ENCODE measurements at places on chromosomes 11 and 22. TPM values are rescaled to one million over a fixed set of nuclear protein-coding genes. Genes with fewer than 3 reads are reported as not detected.

OR56A1 gene
- total RNA-seq: not detected

MRGPRX3 gene
- total RNA-seq: not detected

NPAS4 gene
- 1.3 TPM for total RNA-seq

SCUBE2 gene
- not detected for total RNA-seq

AMPD3 gene
- 0.75 TPM for total RNA-seq

CDKN1C gene
- total RNA-seq: 15.0 TPM

EFCAB6 gene
- total RNA-seq: 0.50 TPM

RIMBP3B gene
- total RNA-seq: 0.89 TPM

ARHGAP20 gene
- 2.2 TPM for total RNA-seq

BIK gene
- total RNA-seq: 1.4 TPM

RAB1B gene
- 290 TPM for total RNA-seq

KRTAP5-3 gene
- total RNA-seq: not detected

TMEM45B gene
- total RNA-seq: not detected

HEPN1 gene
- not detected for total RNA-seq

AAMDC gene
- 52.8 TPM for total RNA-seq

KCNK4 gene
- 0.31 TPM for total RNA-seq

ZNRD2 gene
- 109 TPM for total RNA-seq

GCAT gene
- 60.9 TPM for total RNA-seq

CYB5R2 gene
- total RNA-seq: 0.60 TPM

SCGB1D1 gene
- not detected for total RNA-seq

HPX gene
- total RNA-seq: not detected

BRMS1 gene
- 170 TPM for total RNA-seq

FERMT3 gene
- not detected for total RNA-seq

- no peaks in the 10 kb centered on the region for H3K4me1 ChIP-seq
- DNase-seq: no peak
- no peaks in the 10 kb centered on the region for H3K27me3 ChIP-seq
- no peak overlapping the region for H3K4me3 ChIP-seq
- H3K36me3 ChIP-seq: peaks cover 96% of the 10 kb centered on the region
Measured at GRCh38 chr11:3041699-3042441, 15.4 kb downstream of the CARS1 start.

- no peaks in the 10 kb centered on the region for H3K27me3 ChIP-seq
- no peak overlapping the region for H3K27ac ChIP-seq
- no peak for DNase-seq
- peaks cover 4% of the 10 kb centered on the region for H3K36me3 ChIP-seq
Measured at GRCh38 chr22:46033256-46034200, 56.6 kb upstream of the WNT7B start.

DNA sequence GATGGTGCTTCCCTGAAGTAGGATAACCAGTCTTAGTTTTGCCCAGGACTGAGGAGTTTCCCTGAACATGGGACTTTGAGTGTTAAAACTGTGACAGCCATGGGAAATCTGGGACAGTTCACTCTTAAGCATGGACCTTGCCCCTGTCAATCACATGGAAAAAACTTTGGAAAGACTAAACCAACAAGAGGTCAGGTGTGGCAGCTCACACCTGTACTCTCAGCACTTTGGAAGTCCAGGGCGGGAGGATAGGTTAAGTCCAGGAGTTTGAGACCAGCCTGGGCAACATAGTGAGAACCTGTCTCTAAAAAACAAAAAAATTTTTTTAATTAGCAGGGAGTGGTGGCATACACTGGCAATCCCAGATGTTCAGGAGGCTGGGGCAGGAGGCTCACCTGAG is 3.3 kb upstream of the AMBRA1 start:
- DNase-seq: no peak
- no peak overlapping the region for H3K4me3 ChIP-seq
- H3K27ac ChIP-seq: no peak overlapping the region

- no peaks in the 10 kb centered on the region for H3K36me3 ChIP-seq
- no peaks in the 10 kb centered on the region for H3K27me3 ChIP-seq
- peaks cover 22% of the 10 kb centered on the region for H3K4me1 ChIP-seq
Measured at GRCh38 chr11:130580891-130581492, 132.5 kb downstream of the ADAMTS15 start.

GRCh38 chr11:33256031-33256812 is 959 bp upstream of the HIPK3 start:
- peaks cover 25% of the 10 kb centered on the region for H3K4me1 ChIP-seq
- DNase-seq: peak; percentile 21
- H3K4me3 ChIP-seq: peak overlapping the region; percentile 91
- H3K36me3 ChIP-seq: peaks cover 11% of the 10 kb centered on the region

DNA sequence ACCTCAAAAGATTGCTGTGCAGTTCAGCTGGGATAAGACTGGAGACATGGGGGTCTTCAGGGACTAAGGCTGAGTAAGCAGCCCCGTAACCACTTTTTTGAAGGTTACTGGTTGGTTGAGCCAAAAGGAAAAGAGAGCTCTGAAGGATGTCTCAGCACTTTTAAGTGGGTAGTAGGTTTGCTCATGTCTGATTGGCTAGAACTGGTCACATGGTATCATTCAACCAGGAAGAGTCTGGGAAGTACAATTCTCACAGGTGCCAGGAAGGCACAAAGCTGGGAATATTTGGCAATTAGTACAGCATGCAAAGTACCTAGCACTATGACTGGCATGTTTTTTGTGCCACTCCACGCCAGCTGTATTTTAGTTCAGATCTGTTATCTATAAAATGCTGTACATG is 58.1 kb downstream of the SNX19 start:
- H3K36me3 ChIP-seq: no peaks in the 10 kb centered on the region
- no peaks in the 10 kb centered on the region for H3K4me1 ChIP-seq
- H3K27ac ChIP-seq: no peak overlapping the region
- DNase-seq: no peak
- no peak overlapping the region for H3K4me3 ChIP-seq
- no peaks in the 10 kb centered on the region for H3K27me3 ChIP-seq

- no peak overlapping the region for H3K27ac ChIP-seq
- no peak overlapping the region for H3K4me3 ChIP-seq
- no peaks in the 10 kb centered on the region for H3K27me3 ChIP-seq
- no peak for DNase-seq
- peaks cover 36% of the 10 kb centered on the region for H3K4me1 ChIP-seq
Measured at GRCh38 chr11:3867209-3868091, 12.0 kb downstream of the STIM1 start.

- no peak for DNase-seq
- no peak overlapping the region for H3K27ac ChIP-seq
- no peak overlapping the region for H3K4me3 ChIP-seq
- H3K27me3 ChIP-seq: no peaks in the 10 kb centered on the region
Measured at GRCh38 chr11:115067471-115067870, 389.1 kb downstream of the NXPE2 start.

GRCh38 chr22:20523086-20523983 is 15.9 kb downstream of the MED15 start:
- no peak overlapping the region for H3K27ac ChIP-seq
- peaks cover 57% of the 10 kb centered on the region for H3K4me1 ChIP-seq
- H3K4me3 ChIP-seq: no peak overlapping the region
- H3K27me3 ChIP-seq: no peaks in the 10 kb centered on the region
- peaks cover 68% of the 10 kb centered on the region for H3K36me3 ChIP-seq

GRCh38 chr22:32544953-32545558 is 70.4 kb downstream of the FBXO7 start:
- H3K27me3 ChIP-seq: no peaks in the 10 kb centered on the region
- H3K27ac ChIP-seq: peak overlapping the region; percentile 78
- H3K36me3 ChIP-seq: no peaks in the 10 kb centered on the region

- peak; percentile 80 for DNase-seq
- H3K4me1 ChIP-seq: peaks cover 77% of the 10 kb centered on the region
- H3K27ac ChIP-seq: peak overlapping the region; percentile 85
- peaks cover 60% of the 10 kb centered on the region for H3K36me3 ChIP-seq
- no peaks in the 10 kb centered on the region for H3K27me3 ChIP-seq
Measured at GRCh38 chr11:12769834-12770345, 95.7 kb downstream of the TEAD1 start.

- H3K27me3 ChIP-seq: no peaks in the 10 kb centered on the region
- no peak for DNase-seq
- no peak overlapping the region for H3K4me3 ChIP-seq
- H3K27ac ChIP-seq: no peak overlapping the region
- H3K4me1 ChIP-seq: no peaks in the 10 kb centered on the region
Measured at GRCh38 chr11:91768783-91769182, 455.8 kb upstream of the FAT3 start.

DNA sequence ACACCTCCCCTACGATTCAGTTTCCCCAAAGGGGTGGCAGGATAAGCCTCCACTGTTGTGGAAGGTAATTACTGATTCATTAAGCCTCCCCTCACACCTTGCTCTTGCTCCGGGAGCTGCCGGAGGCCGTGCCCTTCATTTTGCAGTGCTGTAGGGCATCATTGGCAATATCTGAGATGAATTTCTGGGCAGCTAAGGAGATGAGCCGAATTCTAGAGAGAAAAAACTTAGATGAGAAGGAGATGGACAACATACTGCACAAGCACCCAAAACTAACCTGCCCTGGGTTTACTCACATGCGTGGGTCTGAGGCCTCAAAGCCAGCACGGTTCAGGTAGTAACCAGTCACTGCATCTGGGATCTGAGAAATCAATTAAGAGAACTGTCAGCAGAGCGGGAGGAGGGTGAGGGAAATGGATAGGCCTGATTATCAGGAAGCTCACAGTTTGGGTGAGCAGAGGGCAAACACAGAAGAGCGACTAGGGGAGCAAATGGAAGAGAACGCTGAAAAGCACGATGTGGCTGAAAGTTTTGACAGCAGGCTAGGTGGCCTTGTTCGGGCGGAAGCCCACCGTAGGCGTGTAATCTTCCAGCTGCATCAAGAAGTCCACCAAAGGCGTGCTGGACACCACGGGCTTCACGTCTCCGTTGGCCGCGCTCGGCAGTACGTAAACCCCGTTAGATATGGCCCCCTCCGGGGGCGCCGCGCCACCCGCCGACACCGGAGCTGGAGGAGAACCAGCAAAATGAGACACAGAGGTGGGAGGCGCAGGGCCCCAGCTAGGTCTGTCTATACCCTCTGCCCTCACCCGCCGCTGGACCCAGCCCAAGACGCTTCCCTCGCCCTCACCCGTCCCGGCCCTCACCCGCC is 689 bp downstream of the TAF10 start:
- DNase-seq: peak; percentile 11
- H3K27ac ChIP-seq: peak overlapping the region; percentile 73
- H3K36me3 ChIP-seq: peaks cover 53% of the 10 kb centered on the region
- peak overlapping the region; percentile 71 for H3K4me3 ChIP-seq
- no peaks in the 10 kb centered on the region for H3K27me3 ChIP-seq

DNA sequence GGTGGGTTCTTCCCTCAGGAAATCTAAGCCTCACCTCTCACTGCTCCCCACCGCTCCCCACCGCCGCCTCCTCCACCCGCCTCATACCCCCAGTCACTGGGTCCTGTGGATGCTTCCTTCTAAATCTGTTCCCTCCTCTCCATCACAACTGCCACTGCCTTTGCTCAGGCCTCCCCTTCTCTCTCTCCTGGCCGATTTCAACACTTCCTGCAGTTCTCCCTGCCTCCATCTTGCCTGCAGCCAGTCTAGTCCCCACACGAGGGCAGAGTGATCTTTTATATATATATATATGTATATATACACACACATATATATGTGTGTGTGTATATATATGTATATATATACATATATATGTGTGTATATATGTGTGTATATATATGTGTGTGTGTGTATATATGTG is 27.8 kb downstream of the CREB3L1 start:
- H3K27me3 ChIP-seq: no peaks in the 10 kb centered on the region
- H3K4me3 ChIP-seq: no peak overlapping the region
- DNase-seq: no peak
- H3K4me1 ChIP-seq: peaks cover 10% of the 10 kb centered on the region
- H3K36me3 ChIP-seq: peaks cover 82% of the 10 kb centered on the region

- no peak overlapping the region for H3K4me3 ChIP-seq
- DNase-seq: no peak
- H3K27ac ChIP-seq: no peak overlapping the region
- H3K4me1 ChIP-seq: no peaks in the 10 kb centered on the region
- no peaks in the 10 kb centered on the region for H3K27me3 ChIP-seq
Measured at GRCh38 chr11:8426076-8426475, 162.4 kb upstream of the LMO1 start.

- no peaks in the 10 kb centered on the region for H3K4me1 ChIP-seq
- no peaks in the 10 kb centered on the region for H3K36me3 ChIP-seq
- H3K27me3 ChIP-seq: no peaks in the 10 kb centered on the region
Measured at GRCh38 chr11:117668321-117668751, 128.7 kb downstream of the DSCAML1 start.

- H3K36me3 ChIP-seq: no peaks in the 10 kb centered on the region
- H3K4me1 ChIP-seq: no peaks in the 10 kb centered on the region
- no peak for DNase-seq
- H3K27ac ChIP-seq: no peak overlapping the region
- no peaks in the 10 kb centered on the region for H3K27me3 ChIP-seq
- H3K4me3 ChIP-seq: no peak overlapping the region
Measured at GRCh38 chr11:90842681-90843080, 619.8 kb upstream of the CHORDC1 start.

DNA sequence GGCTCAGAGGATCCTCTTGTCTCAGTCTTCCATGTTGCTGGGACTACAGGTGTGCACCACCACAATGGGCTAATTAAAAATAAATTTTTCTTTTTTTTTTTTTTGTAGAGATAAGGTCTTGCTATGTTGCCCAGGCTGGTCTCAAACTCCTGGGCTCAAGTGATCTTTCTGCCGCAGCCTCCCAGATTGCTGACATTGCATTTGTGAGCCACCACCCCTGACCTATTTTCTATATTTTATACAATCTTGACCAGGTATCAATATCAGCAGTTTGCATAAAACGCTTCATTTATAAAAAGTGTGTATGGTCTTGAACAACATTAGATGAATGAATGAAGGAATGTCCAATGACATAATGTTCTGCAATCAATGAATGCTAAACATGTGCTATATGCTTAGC is 9.1 kb upstream of the STX3 start:
- DNase-seq: no peak
- H3K27ac ChIP-seq: no peak overlapping the region
- peaks cover 6% of the 10 kb centered on the region for H3K27me3 ChIP-seq
- no peaks in the 10 kb centered on the region for H3K36me3 ChIP-seq
- no peaks in the 10 kb centered on the region for H3K4me1 ChIP-seq

GRCh38 chr11:108901359-108901758 is 236.5 kb downstream of the DDX10 start:
- no peaks in the 10 kb centered on the region for H3K27me3 ChIP-seq
- H3K4me1 ChIP-seq: peaks cover 33% of the 10 kb centered on the region
- no peaks in the 10 kb centered on the region for H3K36me3 ChIP-seq
- no peak overlapping the region for H3K4me3 ChIP-seq

GRCh38 chr11:125532668-125533067 is 36.6 kb upstream of the FEZ1 start:
- no peaks in the 10 kb centered on the region for H3K4me1 ChIP-seq
- no peak overlapping the region for H3K4me3 ChIP-seq
- DNase-seq: no peak
- no peak overlapping the region for H3K27ac ChIP-seq

- H3K4me1 ChIP-seq: no peaks in the 10 kb centered on the region
- H3K4me3 ChIP-seq: no peak overlapping the region
- H3K27me3 ChIP-seq: no peaks in the 10 kb centered on the region
- no peaks in the 10 kb centered on the region for H3K36me3 ChIP-seq
- DNase-seq: peak; percentile 23
- H3K27ac ChIP-seq: no peak overlapping the region
Measured at GRCh38 chr11:131064373-131064991, 148.2 kb upstream of the SNX19 start.

GRCh38 chr22:49236541-49237075 is 591.1 kb downstream of the BRD1 start:
- H3K4me1 ChIP-seq: no peaks in the 10 kb centered on the region
- H3K27me3 ChIP-seq: no peaks in the 10 kb centered on the region
- no peak for DNase-seq
- H3K36me3 ChIP-seq: no peaks in the 10 kb centered on the region
- no peak overlapping the region for H3K4me3 ChIP-seq
- H3K27ac ChIP-seq: no peak overlapping the region

Measured in SJSA1 (cell line).